OCI-LY7 (cell line): ENCODE measurements at places on chromosomes 2 and 18.

DNA sequence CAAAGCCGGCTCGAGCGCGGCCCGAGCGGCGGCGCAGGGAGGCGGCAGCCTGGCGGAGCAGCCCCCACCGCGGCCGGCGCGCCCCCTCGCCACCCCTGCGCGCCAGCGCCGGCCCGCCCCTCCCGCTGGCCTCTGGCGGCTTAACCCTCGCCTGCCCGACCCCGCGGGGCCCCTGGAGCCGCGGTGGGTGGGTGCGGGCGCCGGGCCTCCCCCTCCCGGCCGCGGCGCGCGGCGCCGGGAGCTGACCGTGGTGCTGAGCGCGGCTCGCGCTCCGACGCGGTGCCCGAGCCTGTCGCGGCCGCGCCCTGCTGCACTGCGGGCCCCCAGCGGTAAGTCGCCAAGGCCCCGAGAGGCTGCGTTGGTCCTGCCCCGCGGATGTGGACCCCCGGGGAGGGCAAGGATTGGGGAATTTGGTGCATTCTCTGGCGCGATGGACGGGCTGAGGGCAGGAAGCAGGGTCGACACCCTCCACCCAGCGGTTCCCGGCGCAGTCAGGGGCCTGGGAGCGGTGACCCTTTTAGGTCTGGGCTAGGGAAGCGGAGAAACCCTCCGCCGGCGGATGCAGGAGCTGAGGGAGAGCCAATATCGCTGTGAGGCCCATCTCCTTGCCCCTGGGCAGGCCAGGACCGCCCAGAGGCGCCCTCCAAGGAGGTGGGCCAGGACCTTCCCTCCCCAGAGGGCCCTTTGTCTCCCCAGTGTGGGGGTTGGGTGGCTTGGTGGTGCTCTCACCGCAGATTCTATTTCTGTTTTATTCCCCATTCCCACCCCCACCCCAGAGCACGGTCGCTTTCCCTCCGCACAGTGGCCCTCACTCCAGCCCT lies 923 bp downstream of the AMER3 start:
- no peak for DNase-seq

GRCh38 chr2:221133941-221134340 lies 438.2 kb downstream of the EPHA4 start:
- no peak for DNase-seq

GRCh38 chr2:3368261-3368722 lies 9.3 kb downstream of the EIPR1 start:
- no peak for DNase-seq

GRCh38 chr2:121617042-121617599 lies 32.1 kb downstream of the CLASP1 start:
- peak; percentile 62 for DNase-seq

DNA sequence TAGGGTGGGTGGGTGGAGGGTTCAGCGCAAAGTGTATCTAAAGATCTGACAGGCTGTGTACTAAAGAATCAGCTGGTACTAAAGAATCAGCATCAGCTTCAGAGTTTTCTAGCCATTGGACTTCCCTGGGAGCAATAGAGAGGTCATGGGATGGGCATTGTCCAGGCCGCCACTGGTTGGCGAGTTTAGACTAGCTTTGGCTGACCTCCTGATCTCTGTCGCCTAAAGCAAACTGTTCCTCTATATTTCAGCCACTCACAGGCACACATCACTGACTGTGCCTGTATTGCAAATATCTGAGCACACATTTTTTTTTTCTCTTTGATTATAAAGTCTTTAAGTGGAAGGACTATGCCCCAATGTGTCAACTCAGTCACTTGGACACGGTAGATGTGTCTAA lies 267.8 kb upstream of the SKOR2 start:
- no peak for DNase-seq

- DNase-seq = no peak
These were observed 5.4 kb upstream of the ITGB6 start for GRCh38 chr2:160205505-160205904.

DNA sequence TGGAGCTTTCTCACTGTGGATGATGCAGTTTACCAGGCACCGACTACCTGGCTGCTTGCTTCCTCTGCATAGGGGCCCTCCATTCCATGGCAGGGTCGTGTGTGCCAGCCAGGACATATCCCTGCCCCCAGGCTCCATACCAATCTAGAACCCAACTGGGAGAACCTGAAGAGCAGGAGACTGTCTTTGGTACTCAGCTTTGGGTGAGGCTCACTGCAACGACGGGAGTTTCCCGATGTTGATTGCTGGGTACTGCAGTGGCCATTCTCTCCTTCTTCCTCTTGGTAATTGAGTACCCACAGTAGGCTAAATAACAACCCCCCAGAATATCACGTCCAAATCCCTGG lies 133.3 kb upstream of the SERTAD2 start:
- DNase-seq = no peak

DNA sequence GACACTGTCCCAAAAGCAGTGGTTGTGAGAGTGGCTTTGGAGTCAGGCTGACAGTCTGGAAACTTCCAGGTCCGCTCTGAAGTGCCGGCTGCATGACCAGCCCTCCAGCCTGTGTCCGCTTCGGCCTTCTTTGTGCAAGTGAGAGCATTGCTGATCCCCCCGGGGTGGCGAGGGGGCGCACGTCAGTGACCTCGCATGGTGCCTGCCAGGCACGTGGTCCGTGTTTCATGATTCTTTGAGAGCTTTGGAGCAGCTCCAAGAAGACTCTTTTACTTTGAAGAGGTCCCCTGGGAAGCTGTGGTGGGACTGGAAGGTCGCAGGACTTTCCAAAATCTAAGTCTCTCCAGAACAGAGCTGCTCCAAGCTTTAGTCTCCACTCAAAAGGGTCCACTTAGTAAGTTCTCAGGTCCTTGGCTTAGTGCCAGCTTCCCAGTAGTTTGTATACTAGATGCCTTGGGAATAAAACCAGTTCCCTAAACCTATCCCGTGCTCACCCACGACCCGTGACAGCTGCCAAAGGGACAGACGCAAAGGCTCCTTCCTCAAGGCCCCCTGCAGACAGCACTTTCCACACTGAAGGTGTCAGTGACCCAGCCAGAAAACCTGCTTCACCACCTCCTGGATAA lies 68.8 kb downstream of the ADI1 start:
- no peak for DNase-seq

DNA sequence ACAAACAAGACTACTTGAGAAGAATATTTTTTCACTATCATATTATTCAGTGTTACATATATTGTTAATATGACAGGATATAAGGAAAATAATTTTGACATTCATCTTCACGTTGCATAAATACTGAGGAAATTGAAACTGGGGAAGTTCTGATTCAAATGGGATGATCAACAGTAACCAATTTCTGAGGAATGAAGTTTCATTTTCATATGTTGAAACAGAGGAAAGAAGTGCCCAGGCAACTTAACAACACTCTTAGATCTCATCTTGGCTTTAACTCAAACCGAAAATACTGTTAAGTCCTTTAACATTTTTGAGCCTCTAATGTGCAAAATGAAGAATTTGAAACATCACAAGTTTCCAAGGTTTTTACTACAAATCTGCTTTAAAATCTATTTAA lies 612.2 kb upstream of the VRK2 start:
- DNase-seq = no peak

- no peak for DNase-seq
These were observed 83.5 kb downstream of the BIN1 start for GRCh38 chr2:127023504-127023903.

DNA sequence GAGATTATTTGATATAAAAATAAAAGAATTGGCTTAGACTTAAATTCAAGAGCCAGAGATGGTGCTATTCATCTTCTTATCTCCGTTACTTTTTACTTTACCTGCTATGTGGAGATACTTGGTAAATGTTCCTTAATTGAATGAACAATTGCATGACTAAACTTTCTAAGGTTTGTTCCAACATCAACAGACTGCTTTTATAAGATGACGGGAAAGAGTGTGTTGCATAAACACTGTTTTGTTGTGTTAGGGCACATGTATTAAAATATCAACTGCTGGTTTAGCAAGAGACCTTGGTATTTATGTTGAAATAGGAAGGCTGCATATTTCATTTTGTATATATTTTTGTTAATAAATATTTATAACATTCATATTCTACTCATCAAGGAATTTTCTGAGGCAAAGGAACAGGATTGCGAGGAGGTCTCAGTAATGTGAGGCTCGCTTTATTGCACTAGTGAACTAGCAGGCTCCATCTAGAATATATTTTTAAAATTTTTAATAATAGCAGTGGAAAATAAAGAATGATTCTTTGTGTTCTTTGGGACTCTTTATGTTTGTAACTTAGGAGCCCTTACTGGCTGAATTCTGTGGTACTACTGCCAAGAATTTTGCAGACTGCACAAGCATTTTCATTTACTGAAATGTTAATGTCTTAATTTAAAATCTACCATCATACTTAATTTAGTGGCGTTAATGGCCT lies 10.7 kb upstream of the NFE2L2 start:
- no peak for DNase-seq

GRCh38 chr2:56962673-56963072 lies 778.9 kb downstream of the CCDC85A start:
- DNase-seq = no peak

DNA sequence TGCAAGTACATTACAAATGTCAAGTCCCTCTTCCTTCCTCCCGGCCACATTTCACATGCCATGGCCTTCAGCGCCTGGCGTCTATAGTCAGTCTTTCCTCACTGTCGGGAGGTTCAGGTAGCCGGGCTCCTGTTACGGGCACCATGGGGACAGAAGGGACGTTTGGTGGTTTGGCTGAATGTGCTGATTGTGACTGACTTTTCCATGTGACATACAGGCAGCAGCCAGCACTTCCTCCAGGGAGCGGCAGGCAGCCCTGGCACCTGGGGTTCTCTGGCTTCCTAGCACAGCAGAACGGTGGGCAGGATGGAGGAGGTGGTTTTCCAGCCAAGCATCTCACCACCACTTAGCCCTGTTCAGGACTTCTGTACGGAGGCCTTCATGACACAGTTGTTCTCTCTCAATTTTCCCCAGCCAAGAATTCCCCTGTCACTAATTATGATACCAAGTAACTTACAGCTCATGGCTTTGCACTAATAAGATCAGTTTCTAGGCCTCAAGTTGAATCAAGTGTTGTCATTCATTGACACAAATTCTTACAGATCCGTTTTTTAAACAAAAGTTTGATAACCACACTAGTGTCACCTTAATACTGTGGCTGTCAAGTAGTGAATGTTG lies 83.9 kb upstream of the REV1 start:
- DNase-seq = no peak

DNA sequence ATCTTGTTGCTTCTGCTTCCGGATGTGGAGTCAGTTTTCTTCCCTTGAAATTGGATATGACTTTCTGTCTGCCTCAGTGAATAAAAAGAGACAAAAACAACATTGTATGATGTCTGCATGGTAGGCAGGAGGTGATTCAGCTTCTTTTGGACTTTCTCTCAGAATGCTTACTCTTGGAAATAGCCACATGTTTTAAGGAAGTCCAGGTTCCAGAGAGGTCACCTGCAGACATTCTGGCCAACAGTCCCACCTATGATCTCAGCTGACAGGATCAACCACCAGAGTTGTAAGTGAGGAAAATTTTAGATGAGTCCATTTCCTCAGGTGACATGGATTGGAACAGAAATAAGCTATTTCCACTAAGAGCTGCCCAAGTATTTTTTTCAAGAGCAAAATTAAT lies 508.7 kb upstream of the FAM98A start:
- DNase-seq = no peak

- DNase-seq = peak; percentile 26
These were observed 17.9 kb downstream of the LCT start for GRCh38 chr2:135818937-135819610.

DNA sequence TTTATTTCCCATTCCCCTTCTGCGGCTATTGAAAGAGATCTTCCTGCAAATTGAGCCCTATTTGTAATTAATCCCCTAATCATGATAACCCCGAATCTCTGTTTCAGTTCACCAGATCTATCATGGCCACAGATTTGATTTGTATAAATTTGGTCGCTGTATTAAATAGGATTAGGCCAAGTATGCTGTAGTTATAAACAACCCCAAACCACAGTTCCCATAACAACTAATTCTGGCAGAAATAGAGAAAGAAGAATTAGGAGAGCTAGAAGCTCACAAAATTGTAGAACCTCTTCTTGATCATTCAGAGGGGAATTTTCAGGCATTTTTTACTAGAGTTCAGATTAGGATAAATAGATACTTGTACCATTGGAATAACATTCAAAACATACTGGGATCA lies 433.7 kb upstream of the TNP1 start:
- no peak for DNase-seq

GRCh38 chr18:63107171-63107845 lies 212.3 kb downstream of the BCL2 start:
- DNase-seq = no peak

DNA sequence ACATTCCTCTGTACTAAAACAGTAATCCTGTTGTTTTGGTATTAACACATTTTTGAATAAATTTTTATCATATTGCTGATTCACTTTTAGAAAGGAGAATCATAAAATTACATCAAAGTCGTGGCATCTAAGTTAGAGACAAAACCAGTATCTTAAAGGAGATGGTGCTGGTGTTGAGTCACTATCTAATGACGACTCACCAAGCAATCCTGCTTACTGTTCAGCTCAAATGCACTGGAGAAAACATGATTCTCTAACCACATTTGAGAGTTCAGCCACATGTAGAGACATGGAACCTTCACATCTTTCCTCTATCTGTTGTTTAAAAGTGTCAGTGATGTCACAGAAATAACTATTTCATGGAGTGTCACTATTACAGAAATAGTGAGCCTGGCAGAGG lies 473.8 kb downstream of the TGIF1 start:
- no peak for DNase-seq

GRCh38 chr2:241680827-241681599 lies 5.6 kb downstream of the DTYMK start:
- DNase-seq = no peak

DNA sequence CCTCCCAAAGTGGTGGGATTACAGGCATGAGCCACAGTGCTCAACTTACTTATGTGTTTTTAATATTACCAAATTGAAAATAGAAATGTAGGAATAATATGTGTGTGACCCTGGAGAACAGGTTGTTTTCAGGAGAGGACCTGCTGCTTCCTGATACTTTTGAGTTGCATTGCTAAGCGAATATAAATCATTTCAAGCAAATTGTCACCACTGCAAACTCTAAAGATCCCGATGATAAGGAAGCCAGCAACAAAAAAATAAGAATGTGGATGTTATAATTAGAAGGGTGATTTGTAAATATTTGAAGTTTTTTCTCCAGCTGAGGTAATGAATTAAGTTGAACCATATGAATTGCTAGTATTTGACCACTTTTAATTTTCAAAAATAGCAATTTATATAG lies 40.9 kb downstream of the ARHGEF33 start:
- no peak for DNase-seq

DNA sequence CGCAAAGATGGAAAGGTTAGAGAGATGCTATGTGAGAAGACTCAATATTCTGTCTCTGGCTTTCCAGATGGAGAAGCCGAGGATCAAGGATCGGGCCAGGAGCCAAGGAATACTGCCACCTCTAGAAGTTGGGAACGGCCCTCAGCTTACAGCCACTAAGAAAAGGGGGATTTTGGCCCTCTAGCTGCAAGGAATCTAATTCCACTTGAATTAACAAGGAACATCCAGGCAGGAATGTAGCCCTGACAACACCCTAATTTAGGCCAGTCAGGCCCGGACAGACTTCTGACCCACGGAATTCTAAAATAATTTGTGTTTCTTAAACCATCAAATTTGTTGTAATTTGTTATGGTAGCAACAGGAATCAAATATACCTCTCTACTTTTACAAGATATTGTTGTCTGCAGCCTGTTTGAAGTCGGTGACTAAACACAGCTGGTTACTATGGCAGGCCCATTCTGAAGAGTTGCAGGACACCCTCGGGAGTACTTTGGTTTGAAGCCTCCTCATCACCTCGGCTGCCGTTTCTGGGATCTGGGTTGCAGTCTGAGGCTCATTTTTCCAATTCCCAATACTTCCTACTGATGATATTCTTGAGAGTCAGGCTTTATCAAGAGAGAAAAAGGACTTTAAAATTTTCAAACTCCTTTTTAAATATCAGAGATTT lies 1131.2 kb downstream of the TSN start:
- DNase-seq = no peak

- peak; percentile 34 for DNase-seq
These were observed 17.6 kb upstream of the BOK start for GRCh38 chr2:241540771-241541561.
